ENCODE measurements at places on chromosomes 7 and 10.

- no peak for DNase-seq
Observed at GRCh38 chr7:55277916-55278315, 87.2 kb upstream of the LANCL2 start.

DNA sequence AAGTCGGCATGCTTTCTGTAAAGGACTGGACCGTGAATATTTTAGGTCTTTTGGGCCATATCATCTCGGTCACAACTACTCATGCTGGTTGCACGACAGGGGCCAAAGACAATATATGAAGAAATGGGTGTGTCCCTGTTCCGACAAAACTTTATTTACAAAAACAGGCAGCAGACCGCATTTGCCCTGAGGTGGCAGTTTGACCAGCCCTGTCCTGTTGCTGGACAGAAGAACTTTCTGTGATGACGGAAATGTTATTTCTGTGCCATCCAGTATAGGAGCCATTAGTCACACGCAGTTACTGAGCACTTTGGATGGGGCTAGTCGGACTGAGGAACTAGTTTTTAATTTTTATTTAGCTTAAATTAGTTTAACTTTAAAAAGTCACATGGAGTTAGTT lies 112.8 kb upstream of the CARD11 start:
- no peak for DNase-seq

- DNase-seq, result no peak
Observed at GRCh38 chr10:52757773-52758172, 14.8 kb downstream of the MBL2 start.

DNA sequence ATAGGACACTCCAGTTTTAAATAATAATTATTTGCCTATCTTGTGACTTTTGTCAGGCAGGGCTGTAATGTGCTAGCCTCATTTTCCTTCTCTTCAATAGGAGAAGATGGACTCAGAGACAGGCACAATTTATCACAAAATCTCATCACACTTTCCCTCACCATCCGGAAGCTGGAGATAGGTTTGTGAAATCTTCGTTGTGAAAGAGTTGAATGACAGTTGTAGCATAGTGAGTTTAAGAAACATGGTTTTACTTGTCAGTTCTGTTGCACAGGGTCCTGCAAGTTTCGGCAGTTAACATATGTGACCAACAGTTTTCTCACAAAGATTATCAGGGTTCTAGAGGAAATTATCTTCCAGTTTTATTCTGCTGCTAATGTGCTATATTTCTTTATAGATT lies 37.7 kb upstream of the MAP3K8 start:
- DNase-seq, result no peak

DNA sequence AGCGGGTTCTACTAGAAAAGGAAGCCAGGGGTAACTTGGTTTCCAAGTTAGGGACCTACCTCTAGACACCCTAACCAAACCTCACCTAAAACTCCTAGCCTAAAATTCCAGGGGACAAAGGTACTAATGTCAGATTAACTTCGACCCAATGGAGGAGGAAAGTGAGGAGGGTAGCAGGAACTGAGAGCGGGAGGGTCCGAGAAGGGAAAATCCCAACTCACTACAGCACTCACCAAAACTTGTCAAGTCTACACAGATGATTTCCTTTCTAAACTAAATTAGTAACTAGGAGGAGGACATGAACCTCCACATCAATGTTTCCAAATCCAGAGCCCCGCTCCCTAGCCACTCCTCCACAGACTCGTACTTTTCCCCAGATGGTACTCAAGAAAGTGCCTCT lies 22.6 kb downstream of the CHCHD3 start:
- DNase-seq, result no peak

DNA sequence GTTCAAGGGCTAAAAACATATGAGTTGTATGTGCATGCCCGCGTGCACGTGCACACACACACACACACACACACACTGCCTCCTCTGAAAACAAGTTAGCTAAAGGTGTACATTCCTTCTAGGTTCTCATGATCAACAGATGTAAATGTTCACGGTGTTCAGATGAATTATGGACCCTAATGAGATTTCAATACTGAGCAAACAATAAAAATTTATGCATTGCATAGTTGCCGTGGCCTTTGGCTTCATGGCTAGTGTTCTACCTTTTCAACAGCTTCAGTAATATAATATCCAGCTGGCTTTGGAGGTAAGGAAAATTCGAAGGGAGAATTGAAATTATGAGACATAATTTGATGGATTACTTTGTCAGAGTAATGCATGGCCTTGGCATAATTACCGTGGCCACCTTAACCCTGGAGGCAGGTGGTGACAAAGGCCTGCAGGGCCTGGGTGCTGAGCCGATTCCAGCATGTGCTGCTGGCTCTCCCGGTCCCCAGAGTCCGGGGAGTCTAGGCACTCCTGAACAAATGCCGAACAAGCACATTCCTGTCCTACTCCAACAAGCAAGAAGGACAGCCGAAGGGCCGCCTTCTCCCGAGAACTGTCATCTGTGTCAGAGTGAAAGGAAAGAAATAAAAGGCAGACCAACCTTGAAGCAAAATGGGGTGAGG lies 166.6 kb upstream of the TCF7L2 start:
- DNase-seq, result no peak

- DNase-seq, result no peak
Observed at GRCh38 chr7:157205438-157205837, 66.7 kb downstream of the UBE3C start.

DNA sequence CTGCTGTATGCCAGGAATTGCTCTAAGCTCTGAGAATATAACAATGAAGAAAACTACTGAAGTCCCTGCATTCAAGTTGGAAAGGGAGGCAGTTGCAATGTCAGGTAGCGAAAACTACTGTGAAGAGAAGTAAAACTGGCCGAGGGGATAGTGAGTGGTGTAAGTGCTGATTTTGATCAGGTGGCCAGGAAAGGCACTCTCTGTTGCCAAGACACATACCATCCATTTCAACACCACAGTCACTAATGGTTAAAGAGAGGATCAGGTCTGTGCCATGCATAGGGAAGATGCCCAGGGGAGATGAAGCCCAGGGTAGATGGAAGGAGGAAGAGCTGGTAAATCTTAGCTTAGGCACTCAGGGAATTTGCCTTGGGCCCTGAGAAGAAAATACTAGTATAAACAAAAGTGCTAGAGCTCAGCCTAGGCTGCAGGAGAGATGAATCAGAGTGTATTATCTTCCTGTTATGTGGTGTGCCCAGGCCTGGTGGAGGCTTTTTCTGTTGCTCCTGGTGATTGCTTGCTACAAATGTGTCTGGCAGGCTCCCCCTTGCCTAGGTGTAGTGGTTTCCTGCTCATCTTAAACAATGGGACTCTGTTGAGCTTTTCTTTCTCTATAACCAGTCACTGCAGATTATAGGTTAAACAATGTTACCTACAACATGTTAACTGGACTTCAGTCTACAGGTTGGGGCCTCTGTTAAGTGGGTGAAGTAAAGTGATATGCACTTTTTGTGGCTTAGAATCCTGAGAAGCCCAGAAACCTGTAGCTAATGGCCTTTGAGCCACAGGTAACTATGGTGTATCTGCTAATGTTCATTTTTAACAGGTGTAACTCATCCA lies 125.5 kb downstream of the LRRC4 start:
- DNase-seq, result no peak

DNA sequence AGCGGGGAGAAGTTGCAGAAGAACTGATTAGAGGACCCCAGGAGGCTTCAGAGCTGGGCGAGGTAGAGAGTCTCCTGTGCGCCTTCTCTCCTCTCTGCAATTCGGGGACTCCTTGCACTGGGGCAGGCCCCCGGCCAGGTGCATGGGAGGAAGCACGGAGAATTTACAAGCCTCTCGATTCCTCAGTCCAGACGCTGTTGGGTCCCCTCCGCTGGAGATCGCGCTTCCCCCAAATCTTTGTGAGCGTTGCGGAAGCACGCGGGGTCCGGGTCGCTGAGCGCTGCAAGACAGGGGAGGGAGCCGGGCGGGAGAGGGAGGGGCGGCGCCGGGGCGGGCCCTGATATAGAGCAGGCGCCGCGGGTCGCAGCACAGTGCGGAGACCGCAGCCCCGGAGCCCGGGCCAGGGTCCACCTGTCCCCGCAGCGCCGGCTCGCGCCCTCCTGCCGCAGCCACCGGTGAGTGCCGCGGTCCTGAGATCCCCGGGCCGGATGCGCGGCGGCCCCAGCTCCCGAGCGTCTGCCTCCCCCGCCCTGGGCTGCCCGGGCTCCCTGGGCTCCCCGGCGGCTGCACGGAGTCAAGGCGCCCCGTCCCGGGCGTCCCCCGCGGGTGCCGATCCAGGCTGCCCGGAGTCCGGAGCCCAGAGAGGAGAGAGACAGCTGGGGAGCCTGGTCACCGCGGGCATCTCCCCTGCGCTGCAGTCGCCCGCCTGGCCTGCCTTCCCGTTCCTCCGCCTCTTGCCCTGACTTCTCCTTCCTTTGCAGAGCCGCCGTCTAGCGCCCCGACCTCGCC lies at the start of gene PLAU:
Gene PLAU, plus strand, starts transcription at position 369 of the 789 bp plus-strand sequence. CDS start 424 bp downstream, outside the sequence.
- no peak for DNase-seq

DNA sequence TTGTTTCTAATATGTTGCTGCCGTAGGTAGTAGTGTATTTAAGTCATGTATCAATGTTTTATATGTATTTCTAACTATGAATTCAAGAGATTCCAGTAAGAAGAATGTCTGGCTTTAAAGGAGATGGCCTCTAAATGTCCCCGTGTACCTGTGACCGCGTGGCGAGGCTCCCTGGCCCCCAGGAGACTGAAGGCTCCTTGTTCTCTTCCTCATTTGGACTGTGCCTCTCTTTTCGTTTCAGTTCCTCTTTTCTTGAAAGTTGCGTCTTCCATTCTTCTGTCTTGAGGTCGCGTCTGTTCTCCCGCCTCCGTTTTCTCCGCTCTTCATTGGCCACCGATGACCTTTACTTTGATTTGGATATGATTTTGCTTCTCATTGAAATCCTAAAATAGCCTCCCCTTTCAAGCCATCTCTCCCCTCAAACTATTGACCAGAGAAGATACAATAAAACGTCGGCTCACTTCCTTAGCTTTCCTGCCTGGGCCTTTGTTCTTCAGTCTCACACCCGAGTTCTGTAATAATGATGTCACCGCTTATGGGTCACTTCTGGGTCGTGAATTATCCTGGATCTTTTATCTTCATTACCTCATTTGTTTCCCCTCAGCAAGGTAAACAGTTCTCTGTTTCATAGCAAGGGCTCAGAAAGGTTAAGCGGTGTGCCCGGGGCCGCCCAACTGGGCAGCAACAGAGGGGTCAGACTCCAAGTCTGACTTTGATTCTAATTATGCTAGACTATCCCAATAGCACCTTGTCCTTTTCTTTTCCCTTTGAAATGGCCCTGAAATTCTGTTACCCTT lies 28.7 kb downstream of the WIPI2 start:
- DNase-seq, result no peak

DNA sequence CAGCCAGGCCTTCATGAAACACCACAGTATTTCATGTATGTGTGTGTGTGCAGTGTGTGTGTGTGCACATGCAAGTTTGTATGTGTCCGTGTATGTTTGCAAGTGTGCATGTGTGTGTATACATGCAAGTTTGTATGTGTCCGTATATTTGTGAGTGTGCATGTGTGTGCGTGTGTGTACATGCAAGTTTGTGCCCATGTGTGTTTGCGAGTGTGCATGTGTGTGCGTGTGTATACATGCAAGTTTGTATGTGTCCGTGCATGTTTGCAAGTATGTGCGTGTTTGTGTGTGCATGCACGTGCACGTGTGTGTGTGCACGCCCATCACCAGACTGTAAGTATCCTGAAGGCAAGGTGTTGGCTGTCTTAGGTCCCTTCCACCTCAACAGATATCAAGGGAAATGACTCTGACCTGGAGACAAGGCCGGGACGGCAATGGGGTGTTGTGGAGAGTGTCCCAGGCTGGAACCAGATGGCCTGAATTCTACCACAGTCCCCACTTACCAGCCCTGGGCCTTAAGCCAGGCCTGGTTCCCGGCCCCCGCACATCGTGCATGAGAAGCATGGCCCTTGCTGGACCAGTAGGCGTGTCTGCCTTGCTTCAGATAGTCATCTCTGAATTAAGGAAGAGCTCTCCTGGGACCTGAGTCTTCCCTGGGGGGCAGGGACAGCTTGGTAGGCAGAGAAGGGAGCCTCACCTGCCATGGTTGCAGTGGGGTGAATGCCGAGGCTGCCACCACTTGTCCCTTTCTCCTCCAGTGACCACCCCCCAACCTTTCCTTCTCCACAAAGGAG lies 140.0 kb downstream of the GRK5 start:
- DNase-seq, result no peak

DNA sequence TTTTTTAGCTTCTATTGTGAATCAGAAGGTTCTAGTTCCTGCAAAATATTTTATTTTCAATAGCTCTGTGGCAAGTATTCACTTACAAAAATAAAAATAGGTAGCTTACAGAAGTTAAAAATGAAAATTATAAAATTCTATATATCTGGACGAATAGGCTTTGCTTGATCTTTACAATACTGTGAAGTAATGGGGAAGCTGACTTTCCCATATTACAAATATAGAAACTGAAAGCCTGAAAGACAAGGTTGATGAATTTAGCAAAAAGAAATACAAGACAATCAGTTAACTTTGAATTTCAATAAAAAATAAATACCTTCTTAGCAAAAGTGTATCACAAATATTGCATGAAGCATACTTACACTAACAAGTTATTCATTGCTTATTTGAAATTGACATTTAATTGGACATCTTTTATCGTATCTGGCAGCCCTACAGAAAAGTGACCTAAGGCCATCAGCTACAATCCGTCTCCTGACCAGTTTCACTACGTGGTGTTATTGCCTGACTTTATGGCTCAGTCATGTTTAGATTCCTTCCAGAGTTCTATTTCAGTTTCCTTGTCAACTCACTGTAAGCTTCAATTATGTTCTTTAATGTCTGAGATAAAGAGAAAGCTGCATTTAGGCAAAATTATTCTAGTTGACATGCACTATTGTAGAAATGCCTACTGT lies 310.5 kb upstream of the HGF start:
- no peak for DNase-seq
